Esophagus muscularis mucosa (tissue), 4 donors: ENCODE measurements at places on chromosomes 4 and X. TPM values are rescaled to one million over a fixed set of nuclear protein-coding genes. Genes with fewer than 3 reads are reported as not detected.

DNA sequence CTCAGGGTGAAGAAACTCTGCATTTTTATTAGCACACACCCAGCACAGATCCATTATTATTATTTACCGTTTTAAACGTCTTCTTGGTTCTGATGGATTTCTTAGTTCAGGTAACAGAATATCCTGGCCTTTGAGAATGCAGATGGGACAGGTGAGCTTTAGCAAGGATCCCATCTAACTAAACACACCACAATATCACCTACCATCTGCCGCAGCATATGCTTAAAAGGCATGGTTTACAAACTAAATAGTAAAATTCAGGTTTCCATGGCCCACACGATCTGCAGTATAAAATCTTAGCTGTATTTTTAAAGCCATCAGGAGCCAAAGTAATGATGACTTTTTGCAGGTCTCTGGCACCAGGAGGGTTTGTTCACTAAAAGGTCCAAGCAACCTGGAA is 31.7 kb upstream of the GATB start:
- no peaks in the 10 kb centered on the region for H3K4me1 ChIP-seq
- H3K4me3 ChIP-seq: no peak overlapping the region
- no peak for DNase-seq
- no peaks in the 10 kb centered on the region for H3K27me3 ChIP-seq
- H3K36me3 ChIP-seq: no peaks in the 10 kb centered on the region

DNA sequence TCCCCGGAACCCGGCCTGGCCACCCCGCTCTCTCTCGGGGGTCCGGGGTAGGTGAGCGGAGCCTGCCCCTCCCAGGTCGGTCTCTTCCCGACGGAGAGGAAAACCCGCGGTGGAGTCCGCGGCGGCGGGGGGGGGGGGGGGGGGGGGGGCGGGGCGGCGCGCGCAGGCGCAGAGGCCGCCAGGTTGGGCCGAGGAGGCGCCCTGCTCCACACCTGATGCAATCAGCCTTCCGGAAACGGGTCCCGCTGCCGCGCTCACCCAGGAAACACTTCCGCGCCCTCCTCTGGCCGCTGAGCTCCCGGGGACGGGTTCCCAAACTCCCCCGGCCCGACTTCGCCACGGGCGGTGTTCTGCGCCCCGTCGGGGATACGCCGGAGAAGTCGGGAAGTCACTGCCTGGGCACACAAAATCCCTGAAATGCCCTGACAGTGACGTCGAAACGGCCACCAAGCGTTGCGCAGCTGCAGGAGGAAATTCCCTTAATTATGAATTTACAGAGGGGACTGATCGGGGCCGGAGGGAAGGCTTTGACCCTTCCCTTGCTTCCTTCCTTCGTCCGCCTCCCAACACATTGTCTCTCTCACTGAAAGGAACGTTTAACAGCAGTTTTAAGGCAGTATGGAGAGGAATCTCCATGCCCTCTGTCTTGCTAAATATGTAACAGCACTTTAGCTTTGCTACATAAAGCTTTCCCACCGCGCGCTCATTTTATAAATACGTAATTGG is 2.1 kb upstream of the APBB2 start:
- no peaks in the 10 kb centered on the region for H3K36me3 ChIP-seq
- H3K27ac ChIP-seq: peak overlapping the region; percentile 86
- H3K4me1 ChIP-seq: peaks cover 54% of the 10 kb centered on the region
- no peaks in the 10 kb centered on the region for H3K27me3 ChIP-seq

- DNase-seq: no peak
- no peaks in the 10 kb centered on the region for H3K27me3 ChIP-seq
- no peaks in the 10 kb centered on the region for H3K4me1 ChIP-seq
- no peak overlapping the region for H3K27ac ChIP-seq
Measured at GRCh38 chrX:118879586-118879985, 56.0 kb downstream of the ZCCHC12 start.

DNA sequence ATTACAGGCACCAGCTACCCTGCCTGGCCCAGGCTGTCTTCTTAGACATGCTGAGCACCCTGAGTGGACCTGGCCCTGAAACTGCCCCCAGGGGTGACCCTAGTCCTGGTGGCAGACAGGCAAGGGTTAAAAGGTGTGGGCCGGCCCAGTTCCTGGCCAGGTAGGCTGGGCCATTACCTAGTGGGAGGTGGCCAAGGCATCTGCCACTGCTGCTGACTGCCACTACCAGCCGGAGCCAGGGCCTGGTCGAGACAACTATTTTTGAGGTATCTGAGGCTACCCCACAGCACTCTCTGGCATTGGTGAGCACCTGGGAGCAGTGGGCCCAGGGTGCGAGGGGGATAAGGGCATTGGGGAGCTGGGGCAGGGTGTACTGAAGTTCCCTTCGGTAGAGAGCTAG is at the start of gene CCDC120:
TSS of gene CCDC120 (plus strand) at position 206 of the 400 bp plus-strand sequence. CDS start 3,043 bp downstream, outside the sequence.
- no peaks in the 10 kb centered on the region for H3K4me1 ChIP-seq
- H3K36me3 ChIP-seq: peaks cover 16% of the 10 kb centered on the region
- no peaks in the 10 kb centered on the region for H3K27me3 ChIP-seq
- peak within 1 kb of the TSS; percentile 46 for H3K27ac ChIP-seq
- H3K4me3 ChIP-seq: no peak within 1 kb of the TSS
- DNase-seq: no peak

- H3K36me3 ChIP-seq: no peaks in the 10 kb centered on the region
- H3K27me3 ChIP-seq: no peaks in the 10 kb centered on the region
- H3K27ac ChIP-seq: no peak overlapping the region
- no peak for DNase-seq
- H3K4me3 ChIP-seq: no peak overlapping the region
Measured at GRCh38 chr4:138958519-138958918, 57.1 kb upstream of the NOCT start.

DNA sequence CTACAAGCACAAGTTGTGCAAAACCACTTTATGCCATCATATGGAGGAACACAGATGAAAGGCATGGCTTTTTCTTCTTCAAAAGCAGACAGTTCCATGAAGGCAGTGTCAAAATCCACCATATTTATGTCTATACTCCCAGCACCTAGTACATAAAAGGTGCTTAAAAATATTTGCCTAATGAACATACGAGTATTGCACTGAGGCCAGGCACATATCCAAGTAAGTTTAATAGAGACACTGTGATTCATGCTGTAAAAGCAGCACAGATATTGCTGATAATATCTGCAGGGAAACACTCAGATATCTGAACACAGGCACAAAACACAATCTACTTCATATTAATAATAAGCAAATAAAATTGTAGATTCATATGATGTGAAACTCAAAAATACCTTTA is 48.1 kb upstream of the CXCL8 start:
- no peaks in the 10 kb centered on the region for H3K4me1 ChIP-seq
- no peak for DNase-seq
- H3K27me3 ChIP-seq: no peaks in the 10 kb centered on the region

Gene STX18
- total RNA-seq: 17.8 TPM

GRCh38 chr4:106864231-106864630 is 171.9 kb downstream of the DKK2 start:
- DNase-seq: no peak
- no peak overlapping the region for H3K27ac ChIP-seq
- no peaks in the 10 kb centered on the region for H3K4me1 ChIP-seq
- no peaks in the 10 kb centered on the region for H3K27me3 ChIP-seq

GRCh38 chr4:153549405-153549804 is 83.2 kb downstream of the TMEM131L start:
- H3K4me3 ChIP-seq: no peak overlapping the region
- no peaks in the 10 kb centered on the region for H3K36me3 ChIP-seq
- no peak overlapping the region for H3K27ac ChIP-seq
- H3K4me1 ChIP-seq: peaks cover 36% of the 10 kb centered on the region

DNA sequence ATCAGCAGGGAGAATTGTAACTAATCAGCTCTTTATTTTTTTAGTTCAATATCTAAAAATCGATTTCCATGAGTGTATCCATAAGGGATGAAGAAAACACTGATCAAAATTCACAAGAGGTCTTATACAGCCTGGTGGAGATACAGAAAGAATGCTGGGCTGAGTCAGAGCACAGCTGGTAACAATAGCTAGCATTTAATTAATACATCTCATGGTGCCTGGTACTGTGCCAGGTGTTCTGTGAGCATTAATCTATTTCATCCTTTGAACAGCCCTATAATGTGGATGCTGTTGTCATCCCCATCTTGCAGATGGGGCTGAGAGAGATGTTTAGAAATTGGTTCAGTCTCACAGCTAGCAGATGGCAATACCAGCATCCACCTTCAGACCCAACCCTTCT is 250.9 kb upstream of the RPS6KA3 start:
- H3K36me3 ChIP-seq: no peaks in the 10 kb centered on the region
- no peak for DNase-seq
- H3K4me1 ChIP-seq: no peaks in the 10 kb centered on the region
- H3K27me3 ChIP-seq: no peaks in the 10 kb centered on the region
- H3K27ac ChIP-seq: no peak overlapping the region

DNA sequence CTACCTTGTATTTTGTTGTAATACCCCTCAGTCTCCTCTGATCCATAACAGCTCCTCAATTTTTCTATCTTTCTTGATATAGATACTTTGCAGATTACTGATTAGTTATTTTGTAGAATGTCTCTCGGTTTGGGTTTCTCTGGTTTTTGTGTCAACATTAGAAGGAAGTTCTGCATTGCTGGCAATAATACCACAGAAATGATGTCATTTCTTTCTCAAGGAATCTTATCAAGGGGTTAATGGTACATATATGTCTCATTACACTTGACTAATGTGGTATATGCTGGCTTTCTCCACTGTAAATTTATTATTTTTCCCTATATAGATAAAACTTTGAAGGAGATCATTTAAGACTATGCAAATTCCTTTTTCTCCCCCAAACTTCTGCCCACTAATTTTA is 183.6 kb upstream of the DKK2 start:
- H3K4me3 ChIP-seq: no peak overlapping the region
- no peaks in the 10 kb centered on the region for H3K27me3 ChIP-seq
- no peaks in the 10 kb centered on the region for H3K4me1 ChIP-seq
- no peaks in the 10 kb centered on the region for H3K36me3 ChIP-seq
- H3K27ac ChIP-seq: no peak overlapping the region

GRCh38 chrX:22392133-22392948 is 119.6 kb downstream of the CBLL2 start:
- H3K4me3 ChIP-seq: no peak overlapping the region
- DNase-seq: no peak

GRCh38 chr4:7638984-7639789 is 204.5 kb upstream of the PSAPL1 start:
- H3K4me1 ChIP-seq: no peaks in the 10 kb centered on the region
- DNase-seq: no peak
- no peaks in the 10 kb centered on the region for H3K36me3 ChIP-seq
- H3K27ac ChIP-seq: no peak overlapping the region
- H3K27me3 ChIP-seq: no peaks in the 10 kb centered on the region

DNA sequence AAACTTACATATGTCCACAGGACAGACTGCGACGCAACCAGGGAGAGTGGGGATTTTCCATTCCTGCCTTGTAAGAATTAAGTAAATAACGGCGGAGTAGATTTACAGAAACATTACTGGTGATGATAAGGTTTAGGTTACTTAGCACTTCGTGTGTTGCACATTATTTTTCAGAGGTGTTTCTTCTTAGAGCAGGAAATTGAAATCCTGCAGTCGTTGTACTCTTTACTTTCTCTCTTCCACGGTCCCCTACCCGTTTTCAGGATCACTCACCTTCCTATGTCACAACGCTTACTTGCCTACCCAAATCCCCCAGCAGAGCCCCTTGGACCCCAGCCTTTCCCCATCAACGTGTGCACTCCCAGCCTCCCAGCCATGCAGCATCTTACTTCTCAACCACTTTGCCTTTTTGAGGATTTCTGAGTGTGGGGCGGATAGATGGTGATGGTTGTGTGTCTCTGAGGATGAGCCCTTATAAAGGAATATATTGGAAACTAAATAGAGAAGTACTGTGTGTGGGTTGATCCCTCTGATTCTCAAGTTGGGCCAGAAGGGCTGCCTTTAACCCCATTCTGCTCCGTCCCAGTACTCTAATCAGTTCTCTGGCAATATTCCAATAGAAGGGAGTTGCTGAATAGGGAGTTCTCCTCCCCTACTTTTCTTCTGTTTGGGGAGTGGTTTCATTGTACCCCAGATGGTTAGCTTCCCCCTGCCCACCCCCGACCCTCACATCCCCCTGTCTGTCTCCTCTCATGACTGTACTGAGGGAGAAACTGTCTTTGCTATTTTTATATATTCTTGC is 1.6 kb downstream of the MID2 start:
- no peak for DNase-seq
- peaks cover 17% of the 10 kb centered on the region for H3K4me1 ChIP-seq
- H3K27me3 ChIP-seq: no peaks in the 10 kb centered on the region
- H3K27ac ChIP-seq: peak overlapping the region; percentile 93

- no peaks in the 10 kb centered on the region for H3K36me3 ChIP-seq
- no peak overlapping the region for H3K4me3 ChIP-seq
- H3K27me3 ChIP-seq: no peaks in the 10 kb centered on the region
- peaks cover 46% of the 10 kb centered on the region for H3K4me1 ChIP-seq
Measured at GRCh38 chr4:41358647-41359421, 102.1 kb downstream of the UCHL1 start.

DNA sequence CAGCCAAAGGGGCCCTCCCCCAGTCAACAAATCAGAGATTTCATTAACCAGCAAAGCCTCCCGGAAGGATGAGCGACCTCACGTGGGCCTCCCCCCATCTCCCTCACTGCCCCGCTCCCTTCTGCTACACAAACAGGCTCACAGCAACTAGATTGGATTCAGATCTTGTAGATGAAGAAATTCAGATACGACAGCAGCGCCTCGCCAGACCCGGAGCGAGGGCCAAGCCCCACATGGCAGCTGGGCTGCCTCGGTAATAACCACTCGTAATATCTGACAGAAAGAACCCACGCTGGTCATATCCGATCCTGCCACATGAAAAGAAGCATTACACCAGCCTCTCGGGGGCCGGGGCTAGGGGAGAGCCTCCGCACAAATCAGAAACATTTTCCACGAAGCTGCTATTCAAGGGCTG is 581.3 kb downstream of the BCOR start:
- no peak overlapping the region for H3K4me3 ChIP-seq
- H3K4me1 ChIP-seq: peaks cover 7% of the 10 kb centered on the region
- H3K36me3 ChIP-seq: no peaks in the 10 kb centered on the region

DNA sequence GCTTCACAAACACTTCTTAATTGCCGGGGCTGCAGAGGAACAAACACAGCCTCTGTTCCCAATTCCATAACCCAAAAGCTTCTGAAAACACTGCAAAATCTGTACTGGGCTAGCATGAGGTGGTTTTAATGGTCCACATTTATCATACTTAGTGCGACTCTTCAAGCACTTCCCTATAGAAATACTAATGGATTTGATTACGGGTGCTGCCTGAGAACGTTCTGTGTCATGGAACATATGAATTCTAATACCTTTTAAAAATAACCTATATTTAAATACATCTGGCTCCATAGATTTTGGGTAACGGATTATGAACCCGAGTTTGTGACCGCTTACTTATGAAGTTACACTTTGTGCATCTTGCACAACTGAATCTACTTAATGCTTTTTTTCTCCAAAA is 35.4 kb upstream of the STS start:
- no peaks in the 10 kb centered on the region for H3K27me3 ChIP-seq
- H3K36me3 ChIP-seq: no peaks in the 10 kb centered on the region
- no peak overlapping the region for H3K27ac ChIP-seq
- DNase-seq: no peak
- peaks cover 5% of the 10 kb centered on the region for H3K4me1 ChIP-seq
- no peak overlapping the region for H3K4me3 ChIP-seq

GRCh38 chr4:2823671-2824328 is 19.8 kb upstream of the ADD1 start:
- H3K27ac ChIP-seq: no peak overlapping the region
- no peaks in the 10 kb centered on the region for H3K27me3 ChIP-seq
- H3K4me3 ChIP-seq: no peak overlapping the region
- peaks cover 79% of the 10 kb centered on the region for H3K36me3 ChIP-seq

- no peak overlapping the region for H3K27ac ChIP-seq
- DNase-seq: no peak
- H3K4me3 ChIP-seq: no peak overlapping the region
- H3K36me3 ChIP-seq: no peaks in the 10 kb centered on the region
- no peaks in the 10 kb centered on the region for H3K27me3 ChIP-seq
Measured at GRCh38 chr4:84342161-84342560, 156.9 kb downstream of the NKX6-1 start.

Gene GABRG1
- total RNA-seq: not detected
